NCI-H1417 treated with DMSO at 0.1 percent for 48 hours (cell line): ENCODE measurements at places on chromosomes 12 and 14.

GRCh38 chr12:27595231-27595642, 71.2 kb downstream of the PPFIBP1 start:
- DNase-seq: no peak

- no peak for DNase-seq
Observed at GRCh38 chr14:60839657-60840056, 105.1 kb downstream of the MNAT1 start.

GRCh38 chr12:76962099-76962498, 83.3 kb upstream of the CSRP2 start:
- DNase-seq: no peak

DNA sequence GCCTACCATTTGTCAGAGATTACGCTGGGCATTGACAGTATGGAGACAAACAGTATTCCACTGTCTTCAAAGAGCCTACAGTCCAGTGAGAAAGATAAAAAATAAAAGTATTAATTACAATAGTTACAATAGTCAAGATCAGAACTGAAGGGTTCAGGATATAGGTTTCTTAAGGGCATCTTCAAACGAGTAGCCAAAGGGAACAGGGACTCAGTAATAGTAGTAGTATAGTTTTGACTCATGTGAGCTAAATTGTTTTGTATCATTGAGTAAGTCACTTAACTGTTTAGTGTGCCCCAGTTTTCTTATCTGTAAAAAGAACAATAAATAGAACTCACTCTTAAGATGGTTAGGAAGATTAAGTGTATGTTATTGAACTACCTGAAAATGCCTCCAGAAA, 123.6 kb downstream of the METTL25 start:
- no peak for DNase-seq

DNA sequence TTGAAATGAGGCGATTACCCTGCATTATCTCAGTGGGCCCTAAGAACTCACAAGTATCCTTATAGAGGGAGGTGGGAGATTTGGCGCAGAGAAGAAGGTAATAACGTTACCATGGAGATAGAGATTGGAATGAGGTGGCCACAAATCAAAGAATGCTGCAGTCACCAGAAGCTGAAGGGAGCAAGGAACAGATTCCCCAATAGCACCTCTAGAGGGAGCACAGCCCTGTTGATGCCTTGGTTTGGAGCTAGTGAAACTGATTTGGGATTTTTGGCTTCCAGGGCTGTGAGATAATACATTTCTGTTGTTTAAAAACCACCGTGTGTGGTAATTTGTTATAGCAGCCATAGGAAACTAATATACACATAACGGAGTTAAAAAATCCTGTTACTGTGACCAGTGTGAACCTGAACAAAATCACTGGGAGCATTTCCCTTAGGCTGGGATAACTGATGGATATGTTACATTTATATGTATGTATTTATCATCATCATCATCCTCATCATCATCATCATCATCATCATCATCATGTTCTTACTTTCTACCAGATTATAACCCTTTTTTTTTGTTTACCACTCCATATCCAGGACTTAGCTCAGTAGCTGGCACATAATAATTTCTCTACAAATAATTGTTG, 100.3 kb downstream of the LIN7A start:
- no peak for DNase-seq

- DNase-seq: no peak
Observed at GRCh38 chr14:21408147-21408546, 24.3 kb upstream of the SUPT16H start.

DNA sequence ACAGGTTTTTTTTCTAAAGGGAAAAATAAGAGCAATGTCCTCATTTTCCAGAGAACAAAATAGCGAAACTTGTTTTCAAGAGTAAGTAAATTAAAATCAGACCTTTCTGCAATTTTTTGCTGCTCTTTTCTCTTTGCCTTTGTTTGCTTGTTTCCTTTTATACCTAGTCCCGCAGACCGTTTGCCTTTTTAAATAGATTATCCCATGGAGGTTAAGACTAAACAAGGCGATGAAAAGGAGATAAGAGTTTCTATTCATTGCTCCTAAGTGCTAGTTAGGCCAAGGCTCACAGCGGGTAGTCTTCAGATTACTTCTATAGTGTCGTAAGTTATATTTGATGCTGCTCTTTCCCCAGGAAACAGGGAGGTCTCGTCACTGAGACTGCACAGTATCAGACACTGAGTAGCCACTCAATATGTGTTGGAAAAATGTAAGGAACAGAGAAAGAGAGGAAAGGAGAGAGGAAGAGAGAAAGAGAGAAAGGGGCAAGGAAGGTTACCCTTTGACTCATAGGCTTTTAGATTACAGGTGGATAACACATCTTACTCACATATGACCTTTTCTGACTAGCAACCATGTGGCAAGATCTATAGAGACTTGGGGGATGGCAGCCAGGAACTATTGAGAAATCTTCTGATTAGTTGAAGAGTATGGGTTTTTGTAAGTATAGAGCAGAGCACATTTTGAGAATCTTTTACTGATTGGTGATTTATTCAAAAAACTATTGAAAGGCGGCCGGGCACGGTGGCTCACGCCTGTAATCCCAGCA, 107.5 kb upstream of the PARP11 start:
- no peak for DNase-seq

GRCh38 chr14:64303471-64303917, 9.3 kb upstream of the ESR2 start:
- peak; percentile 17 for DNase-seq

DNA sequence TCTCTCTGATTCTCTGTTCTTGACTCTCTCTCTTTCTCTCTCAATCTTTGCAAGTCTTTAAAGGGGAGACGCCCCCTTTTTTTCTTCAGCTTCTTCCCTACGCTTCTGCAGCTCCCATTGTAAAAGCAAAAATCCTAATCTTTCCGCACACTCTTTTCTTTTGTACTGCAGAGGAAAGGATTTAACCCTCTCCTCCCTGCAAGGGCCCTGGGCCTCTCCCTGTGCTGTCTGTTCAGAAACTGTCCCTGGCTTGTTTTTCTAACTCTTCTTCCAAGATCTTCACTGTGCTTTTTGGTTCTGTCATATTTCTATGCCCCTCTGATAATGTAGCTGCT, 10.9 kb upstream of the SALL2 start:
- no peak for DNase-seq

DNA sequence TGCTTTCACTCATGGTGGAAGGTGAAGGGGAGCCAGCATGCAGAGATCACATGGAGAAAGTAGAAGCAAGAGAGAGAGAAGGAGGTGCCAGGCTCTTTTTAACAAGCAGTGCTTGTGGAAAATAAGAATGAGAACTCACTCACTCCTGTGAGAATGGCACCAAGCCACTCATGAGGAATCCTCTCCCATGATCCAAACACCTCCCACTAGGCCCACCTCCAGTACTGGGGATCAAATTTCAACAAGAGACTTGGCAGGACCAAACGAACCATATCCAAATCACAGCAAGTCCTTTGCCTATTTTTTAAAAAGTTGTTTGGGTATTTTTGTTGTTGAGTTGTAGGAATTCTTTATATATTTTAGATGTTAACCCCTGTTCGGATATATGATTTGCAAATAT, 245.9 kb upstream of the ARID2 start:
- DNase-seq: no peak

DNA sequence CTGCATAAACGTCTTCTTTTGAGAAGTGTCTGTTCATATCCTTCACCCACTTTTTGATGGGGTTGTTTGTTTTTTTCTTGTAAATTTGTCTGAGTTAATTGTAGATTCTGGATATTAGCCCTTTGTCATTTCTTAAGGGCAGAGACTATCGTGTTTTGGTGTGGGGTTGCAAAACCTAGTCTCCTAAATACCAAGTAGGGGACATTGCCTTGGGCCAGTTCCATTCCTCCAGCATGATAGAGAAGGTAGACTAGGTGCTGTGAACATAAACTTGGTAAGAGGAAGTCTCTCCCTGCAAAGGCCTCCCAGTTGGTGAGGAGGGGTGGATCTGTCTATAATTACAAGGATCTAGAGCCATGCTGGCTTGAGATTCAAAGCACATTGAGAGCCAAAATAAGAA, 390.7 kb downstream of the VRK1 start:
- DNase-seq: no peak

- no peak for DNase-seq
Observed at GRCh38 chr14:77243853-77244252, 27.2 kb downstream of the NGB start.

DNA sequence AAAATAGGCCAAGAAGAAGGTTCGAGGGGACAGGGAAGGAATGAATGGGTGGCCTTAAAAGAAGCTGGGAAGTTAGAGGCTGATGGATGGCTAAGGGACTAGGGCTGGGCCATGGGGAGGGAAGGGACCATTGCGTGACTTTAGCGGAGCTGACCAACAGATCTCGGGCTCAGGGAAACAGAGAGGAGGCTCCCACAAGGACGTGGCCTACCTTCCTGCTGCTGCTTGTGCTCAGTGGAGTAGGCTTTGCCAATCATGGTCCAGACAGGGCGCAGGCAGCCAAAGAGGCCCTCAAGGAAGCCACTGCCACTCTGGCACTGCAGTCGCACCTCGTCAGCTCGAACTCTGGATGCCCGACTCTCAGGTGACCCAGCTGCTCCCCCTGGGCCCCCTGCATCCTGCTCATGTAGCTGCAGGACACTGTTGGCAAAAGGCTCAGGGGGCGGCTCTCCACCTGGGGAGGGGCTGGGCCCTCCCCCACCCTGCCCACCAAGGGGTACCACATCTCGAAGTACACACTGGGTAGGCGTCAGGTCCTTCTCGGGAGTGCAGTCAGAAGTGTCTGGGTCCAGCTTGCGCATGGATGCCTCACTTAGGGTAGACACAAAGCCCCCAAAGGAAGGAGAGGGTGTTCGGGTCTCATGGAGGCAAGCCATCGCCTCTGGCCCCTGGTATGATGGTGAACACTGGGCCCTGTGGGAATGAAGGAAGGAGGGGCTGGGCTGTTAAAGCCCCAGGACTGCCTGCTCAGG, 12.3 kb downstream of the MAP3K12 start:
- DNase-seq: no peak

- DNase-seq: no peak
Observed at GRCh38 chr12:111276146-111276545, 92.7 kb downstream of the PHETA1 start.

DNA sequence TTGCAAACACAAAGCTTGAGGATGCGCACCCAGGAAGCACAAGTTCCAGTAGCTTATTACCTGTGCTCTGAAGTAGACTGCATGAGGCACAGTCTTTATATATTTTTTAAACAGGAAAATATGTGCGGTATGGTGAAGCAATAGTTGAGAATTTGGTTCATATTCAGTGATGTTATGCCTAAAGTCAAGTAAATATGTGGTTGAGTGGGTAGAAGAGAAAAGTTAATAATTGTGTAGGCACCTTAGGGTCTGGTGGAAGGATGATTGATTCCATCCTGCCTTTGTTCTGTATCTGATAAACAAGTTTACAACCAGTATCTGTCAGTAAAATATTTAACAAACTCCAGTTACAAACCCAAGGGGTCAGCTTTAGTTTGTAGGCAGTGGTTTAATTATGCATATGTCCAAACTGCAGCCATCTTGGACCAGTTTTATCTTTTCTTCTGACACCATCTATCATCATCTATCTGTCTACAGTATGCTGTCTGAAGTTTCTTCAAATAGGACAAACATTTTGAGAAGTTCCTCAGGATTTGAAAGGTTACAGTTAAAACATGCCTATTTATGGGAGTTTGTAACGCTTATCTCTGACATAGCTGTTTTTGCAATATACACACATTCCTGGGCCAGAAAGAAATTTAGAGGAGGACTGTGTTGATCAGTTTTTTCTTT, 10.8 kb downstream of the SINHCAF start:
- DNase-seq: no peak

GRCh38 chr12:3236345-3237187, 159.4 kb downstream of the TSPAN9 start:
- DNase-seq: no peak

DNA sequence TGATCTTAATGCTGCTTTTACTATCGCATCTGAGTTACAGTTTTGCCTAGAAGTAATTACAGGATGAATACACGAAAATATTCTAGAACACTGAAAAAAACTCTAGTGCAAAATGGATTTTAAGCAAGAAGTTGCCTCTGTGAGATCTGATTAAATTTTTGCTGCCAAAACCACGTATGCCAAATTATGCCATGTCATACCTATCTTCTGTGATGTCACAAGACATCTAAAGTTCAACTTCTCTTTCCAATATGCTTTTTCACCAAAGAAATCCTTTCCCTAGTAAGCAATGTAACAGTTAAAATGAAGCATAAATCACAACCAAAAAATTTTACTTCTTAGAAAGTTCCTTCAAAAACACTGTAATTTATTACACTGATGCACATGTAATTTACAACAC, 39.6 kb downstream of the HECTD4 start:
- no peak for DNase-seq

GRCh38 chr14:26023967-26024366, 573.9 kb downstream of the NOVA1 start:
- DNase-seq: no peak

GRCh38 chr14:36508418-36509068, 11.5 kb downstream of the NKX2-1 start:
- no peak for DNase-seq

DNA sequence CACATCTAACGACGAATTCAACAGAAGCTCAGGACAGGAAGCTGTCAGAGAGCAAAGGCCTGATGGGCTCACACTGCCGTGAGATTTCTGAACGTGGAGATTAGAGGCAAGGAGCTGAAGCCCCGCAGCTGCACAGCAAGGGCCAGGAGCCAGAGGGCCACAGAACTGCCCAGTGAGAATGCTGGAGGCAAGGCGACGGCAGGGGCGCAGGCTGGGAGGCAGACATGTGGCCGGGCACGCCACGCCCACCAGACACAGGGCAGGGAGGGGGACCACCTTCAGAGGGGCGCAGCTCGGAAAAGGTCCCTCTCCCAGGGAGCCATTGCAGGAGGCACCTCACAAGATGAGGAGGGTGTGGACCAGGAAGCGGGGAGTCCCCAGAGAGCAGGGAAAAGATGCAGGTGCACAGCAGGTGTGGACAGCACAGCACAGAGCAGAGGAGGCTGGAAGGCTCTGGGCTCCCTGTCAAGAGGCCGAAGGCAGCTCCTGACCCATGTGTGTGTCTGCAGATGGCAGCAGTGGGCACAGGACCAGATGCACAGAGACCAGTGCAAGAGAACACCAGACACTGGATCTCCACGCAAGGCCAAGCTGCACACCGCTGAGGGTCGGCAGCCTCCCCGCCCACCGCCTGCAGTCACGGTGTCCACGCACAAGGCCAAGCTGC, 23.0 kb downstream of the BTBD6 start:
- DNase-seq: no peak

DNA sequence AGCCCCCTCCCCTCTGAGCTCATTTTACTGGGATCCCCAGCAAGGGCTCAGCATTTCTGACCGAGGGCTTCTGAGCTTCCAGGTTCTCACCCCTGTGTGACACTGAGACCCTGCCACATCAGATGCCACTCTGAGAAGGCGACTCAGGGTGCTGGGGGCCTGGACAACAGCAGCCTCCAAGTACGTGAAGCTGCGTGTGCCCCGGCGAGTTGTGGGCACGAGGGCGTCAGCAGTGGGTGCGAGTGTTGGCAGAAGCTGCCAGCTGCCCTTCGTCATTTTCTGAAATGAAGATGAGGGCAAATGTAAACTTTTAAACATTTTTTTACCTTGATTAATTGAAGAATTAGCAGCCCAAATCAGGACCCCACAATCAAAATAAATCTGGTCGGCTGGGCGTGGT, 32.7 kb upstream of the TEX22 start:
- DNase-seq: no peak

GRCh38 chr12:10154145-10154496, 17.8 kb downstream of the OLR1 start:
- no peak for DNase-seq
